ENCODE measurements at places on chromosomes 1 and 21. TPM values are rescaled to one million over a fixed set of nuclear protein-coding genes. Genes with fewer than 3 reads are reported as not detected.

Gene LCE3A
- total RNA-seq: not detected

Gene MTARC1
- total RNA-seq: 77.4 TPM

Gene OR2T2
- not detected for total RNA-seq

Gene PLA2G2A
- total RNA-seq: 128 TPM

DNA sequence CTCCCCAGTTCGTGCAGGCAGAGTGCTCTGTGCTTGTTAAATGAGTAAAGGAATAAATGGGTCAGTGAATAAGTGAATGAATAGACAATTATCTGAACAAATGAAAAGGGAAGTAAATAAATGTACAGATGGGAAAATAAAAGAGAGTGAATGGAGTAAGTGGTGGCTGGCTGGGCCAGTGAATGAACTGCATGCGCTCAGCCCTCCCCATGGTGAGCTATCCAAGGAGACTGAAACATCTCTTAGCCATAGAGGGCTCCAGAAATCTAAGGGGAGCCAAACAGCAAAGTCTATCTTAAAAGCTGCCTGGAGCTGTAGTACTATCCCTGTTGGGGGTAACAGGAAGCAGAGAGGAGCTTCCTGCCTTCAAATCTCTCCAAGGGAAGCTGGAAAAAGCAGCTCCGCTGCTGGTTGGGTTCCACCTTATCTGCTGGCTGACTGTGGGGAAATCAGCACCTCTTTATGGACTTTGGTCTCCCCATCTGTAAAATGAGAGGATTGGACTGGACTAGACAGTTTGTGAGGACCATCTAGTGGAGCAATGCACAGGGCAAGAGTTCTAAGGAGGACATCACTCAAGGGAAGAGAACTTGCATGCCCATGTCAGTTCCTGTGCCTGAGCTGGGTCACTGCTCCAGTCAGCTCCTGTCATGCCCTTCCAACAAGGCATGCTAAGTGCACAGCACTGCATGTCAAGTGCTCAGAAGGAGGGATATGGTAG lies 77.9 kb downstream of the TRABD2B start:
- no peak for DNase-seq

DNA sequence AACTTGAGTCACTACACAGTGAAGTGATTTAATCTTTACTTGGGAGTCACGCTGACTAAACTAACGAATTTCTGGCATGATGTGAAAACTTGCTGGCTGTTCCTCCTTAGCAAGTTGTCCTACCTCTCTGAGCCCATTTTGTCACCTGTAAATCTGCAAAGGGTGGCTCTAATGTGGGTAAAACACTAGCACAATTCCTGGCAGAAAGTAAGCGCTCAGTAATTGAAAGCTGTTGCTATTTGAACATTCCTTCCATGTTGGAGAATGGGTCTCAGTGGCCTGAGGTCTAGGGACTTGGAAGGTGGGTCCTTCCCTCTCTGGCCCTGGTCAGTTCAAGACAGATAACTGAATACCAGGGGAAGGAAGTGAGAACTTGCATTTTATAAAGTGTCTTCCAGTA lies 309.0 kb upstream of the PROX1 start:
- DNase-seq: no peak

- DNase-seq: no peak
These were observed 96.1 kb downstream of the SLC35F3 start for GRCh38 chr1:234000557-234001041.

DNA sequence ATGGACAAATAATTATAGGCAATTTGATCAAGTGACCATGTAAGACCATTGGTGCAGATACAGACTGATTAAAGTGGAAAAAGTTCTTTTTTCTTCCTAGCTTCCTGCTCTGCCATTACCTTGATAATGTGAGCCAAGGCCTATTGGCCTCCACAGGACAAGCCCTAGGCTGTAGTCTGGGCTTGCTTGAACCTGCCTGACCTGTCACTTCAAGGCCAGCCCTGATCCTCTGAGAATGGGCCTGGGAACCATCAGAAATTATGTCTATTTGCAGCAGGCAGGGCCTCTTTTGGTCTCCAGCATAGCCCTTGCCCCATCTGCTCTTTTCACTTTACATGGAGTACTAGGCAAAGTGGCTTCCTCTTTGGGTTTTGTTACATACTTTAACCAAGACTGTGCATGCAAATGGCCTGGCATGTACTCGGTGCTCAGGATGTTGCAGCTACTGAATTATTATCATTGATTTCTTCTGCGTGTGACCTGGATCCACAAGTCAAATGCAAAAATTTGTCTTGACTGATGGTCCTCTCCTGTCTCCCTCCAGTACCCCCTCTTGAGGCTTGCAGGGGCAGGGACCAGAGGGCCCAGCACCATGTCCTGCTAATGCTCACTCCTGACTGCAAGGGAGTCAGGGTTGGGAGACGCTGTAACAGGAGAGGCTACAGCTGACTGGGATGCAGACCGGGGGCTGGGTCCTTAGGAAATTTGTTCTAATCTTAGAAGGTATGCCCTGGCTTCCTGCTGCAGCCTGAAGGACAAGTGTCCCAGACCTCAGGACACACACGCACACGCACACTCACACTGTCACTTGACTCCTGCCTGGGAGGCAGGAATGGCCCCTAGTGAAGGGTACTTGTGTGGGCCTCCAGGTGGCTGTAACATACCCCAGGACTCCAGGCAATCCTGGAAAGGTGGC lies 39.4 kb downstream of the RCSD1 start:
- DNase-seq: no peak

- no peak for DNase-seq
These were observed 200.6 kb downstream of the BRINP3 start for GRCh38 chr1:190277107-190277506.

- no peak for DNase-seq
These were observed 171.2 kb upstream of the PTGFR start for GRCh38 chr1:78319603-78320002.

DNA sequence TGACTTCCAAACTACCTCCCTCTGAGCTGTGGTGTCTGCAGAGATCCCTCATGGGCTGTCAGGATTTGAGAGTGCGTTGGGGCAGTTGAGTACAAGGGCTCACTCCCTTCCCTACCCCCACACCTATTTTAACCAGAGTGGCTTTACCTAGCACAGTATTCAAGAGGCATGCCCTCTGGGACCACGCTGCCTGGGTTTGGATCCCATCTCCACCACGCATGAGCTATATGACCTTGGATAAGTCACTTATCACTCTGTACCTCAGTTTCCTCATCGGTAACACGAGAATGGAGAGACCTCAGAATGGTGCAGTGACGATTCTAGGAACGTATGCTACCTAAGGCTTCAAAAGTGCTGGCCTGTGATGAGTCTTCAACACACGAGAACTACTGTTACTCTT lies 147.3 kb upstream of the WNT4 start:
- no peak for DNase-seq

DNA sequence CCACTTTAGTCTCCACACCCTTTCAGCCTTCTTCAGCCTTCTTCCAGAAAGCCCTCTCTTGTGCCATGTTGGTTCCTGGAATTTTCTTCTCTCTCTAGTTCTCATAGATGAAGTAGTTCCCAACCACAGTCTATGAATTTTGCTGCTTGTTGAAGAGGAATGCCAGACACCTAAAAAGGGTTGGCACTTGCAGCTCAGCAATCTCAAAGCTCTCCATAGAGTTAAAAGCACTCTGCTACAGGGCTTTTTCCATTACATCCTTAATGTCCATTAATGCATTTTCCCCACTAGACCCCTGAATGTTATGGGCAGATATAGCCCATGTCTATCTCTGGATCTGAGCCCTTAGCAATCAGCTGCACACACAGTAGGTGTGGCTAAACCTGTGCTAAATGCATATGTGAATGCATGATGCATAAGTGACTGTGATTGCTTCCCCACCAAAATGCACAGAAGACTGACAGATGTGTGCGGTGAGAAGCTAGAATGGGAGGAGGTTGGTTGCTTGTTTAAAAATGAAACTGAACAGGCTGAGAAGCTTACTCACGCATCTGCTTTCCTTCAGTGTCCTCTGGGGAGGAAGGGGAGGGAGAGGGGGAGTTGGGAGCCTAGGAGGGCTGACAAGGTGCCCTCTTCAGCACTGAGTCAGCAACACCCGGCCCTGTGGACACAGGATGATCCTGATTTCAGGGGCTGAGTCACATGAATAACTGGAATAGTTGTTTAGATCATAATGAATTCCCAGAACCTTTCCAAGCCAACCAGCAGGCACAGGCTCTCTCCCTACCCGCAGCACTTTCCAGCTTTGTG lies 146.1 kb upstream of the FGGY start:
- no peak for DNase-seq

GRCh38 chr1:103341377-103341880 lies 184.1 kb upstream of the RNPC3 start:
- DNase-seq: no peak
